ENCODE measurements at places on chromosomes 12 and 14.

DNA sequence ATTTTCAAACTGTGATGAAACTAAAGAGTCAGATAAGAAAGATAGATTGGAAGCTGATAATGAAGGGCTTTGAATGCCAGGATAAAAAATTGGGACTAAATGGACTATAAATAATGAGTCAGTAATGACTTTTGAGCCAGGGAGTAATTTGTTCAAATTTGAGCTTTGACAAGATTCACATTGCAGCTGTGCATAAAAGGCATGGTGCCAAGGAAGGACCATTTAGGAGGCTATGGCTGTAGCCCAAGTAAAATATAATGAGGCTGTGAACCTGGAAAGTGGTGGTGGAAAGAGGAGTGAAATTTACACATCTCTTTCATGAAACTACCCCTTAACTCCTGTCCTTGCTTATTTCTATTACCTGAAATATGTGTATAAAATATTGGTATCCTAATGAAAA is 218.5 kb downstream of the SLC6A15 start:
- no peak for DNase-seq

GRCh38 chr14:97536421-97536820 is 739.2 kb downstream of the VRK1 start:
- no peak for DNase-seq

DNA sequence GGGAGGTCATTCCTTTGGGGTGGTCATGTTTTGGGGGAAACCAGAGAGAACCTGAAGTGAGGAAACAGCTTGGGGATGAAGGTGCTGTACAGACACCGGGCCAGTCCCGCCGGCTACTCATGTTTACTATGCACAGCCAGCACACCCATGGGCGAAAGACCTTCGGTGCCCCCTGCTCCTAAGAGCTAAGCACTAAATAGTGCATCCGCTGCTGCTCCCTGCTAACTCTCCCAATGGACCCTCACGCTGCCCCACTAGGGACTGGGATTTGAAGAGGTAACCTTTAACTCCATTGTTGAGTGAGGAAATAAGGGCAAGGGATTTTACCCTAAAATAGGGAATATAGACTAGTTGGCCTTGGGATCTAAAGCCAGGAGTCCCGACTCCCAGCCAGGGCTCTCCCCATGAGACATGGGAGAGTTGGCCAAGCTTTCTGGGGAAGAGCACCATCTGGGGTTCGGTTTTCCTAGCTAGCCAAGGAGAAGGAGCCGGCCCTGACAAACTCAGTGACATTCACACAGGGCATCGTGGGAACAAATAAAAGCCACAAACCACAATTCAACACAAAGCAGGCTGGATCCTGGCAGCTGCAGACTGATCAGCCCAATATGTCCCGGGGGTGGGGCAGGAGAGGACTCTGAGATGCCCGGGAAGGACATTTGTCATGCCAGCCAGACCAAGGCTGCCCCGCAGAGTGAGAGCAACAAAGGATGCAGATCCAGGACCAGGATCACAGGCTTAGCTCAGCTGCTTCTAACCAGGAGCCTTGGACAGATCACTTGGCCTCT is 91.7 kb downstream of the SINHCAF start:
- DNase-seq, result no peak

- DNase-seq, result peak; percentile 12
These were observed 72.4 kb downstream of the IQSEC3 start for GRCh38 chr12:138898-139534.

- peak; percentile 24 for DNase-seq
These were observed 216.9 kb downstream of the NTF3 start for GRCh38 chr12:5648692-5649359.

DNA sequence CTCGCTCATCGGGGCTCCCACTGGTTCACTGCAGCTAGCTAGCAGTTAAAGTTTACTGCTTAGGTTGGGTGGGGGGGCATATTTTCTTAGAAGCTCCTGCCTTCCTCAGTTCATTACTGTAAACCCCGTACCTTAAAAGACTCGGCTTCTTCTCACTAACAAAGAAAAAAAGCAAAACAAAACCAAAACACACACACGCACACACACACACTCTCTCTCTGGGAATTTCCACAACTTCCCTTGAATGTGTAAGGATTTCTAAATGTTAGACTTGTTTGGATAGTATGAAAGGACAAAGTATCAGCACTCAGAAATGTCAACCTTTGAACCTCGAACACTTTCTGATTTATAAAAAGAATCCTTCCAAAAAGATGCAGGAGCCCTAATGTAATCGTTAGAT is 927 bp downstream of the PTHLH start:
- DNase-seq, result no peak

- peak; percentile 60 for DNase-seq
These were observed 558 bp downstream of the KLHDC2 start for GRCh38 chr14:49768301-49769121.

DNA sequence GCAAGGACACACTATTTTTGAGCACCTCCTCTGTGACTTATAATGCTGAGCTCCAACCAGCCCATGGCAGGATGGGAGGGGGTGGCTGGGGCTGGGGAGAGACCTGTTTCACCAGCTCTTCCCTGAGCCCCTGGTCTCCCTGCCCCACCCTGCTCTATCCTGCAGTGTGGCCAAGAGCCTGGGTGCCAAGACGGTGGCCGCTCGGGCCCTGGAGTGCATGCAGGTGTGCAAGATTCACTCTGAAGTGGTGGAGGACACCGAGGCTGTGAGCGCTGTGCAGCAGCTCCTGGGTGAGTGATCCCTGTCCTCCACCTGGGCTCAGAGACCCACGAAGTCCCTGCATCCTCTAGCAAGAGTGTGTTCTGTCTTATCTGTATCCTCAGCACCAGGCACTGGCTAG is 14.4 kb downstream of the SDSL start:
- no peak for DNase-seq

DNA sequence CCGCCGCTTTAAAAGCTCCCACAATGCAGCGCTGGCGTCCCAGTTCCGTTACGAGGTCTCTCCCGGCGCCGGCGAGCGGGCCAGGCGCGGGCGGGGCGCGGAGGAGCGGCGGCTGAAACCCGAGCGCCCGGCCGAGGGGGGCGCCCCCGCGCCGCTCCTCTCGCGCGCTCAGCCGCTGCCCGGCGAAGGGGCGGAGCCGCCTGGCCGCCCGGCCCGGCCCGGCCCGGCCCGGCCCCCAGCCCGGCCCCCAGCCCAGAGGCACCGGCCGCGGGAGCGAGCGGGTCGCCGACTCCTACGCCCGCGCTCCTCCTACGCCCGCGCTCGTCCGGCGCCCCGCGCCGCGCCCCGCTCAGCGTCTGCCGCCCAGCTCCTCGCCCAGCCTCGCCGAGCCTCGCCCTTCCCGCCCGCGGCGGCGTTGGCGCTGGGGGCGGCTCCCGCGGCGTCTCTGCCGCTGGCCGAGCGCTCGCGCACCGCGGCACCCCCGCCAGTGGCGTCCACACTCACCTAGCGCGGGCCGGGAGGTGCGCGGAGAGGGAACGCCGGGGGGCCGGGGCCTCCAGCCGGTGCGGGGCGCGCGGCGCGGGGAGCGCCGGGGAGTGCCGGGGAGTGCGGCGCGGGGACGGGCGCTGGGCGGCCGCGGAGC is at the start of gene RASSF8:
Gene RASSF8 (plus strand): TSS at position 255 of the 643 bp plus-strand sequence. CDS start 96,662 bp downstream, outside the sequence.
- DNase-seq, result peak; percentile 79

DNA sequence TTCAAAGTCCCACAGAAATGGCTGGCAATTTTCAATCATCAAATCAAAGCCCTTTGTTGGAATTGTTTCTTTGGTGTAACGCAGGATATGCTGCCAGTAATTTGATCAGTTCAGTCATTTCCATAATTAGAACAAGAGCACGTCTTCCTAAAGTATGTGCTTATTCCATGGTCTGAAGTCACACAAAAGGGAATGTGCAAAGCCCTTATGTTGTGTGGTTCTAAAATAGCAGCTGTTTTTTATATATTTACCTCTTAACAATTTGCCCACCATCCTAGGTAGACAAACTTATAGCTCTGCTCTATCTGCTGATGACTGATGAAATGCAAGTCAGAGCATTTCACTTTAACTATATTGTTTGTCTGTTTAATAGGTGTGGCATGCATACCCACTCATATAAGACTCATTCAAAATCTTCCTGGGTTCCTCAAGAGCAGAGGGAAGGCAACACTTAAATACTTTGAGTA is 176.1 kb upstream of the SLC38A2 start:
- no peak for DNase-seq

- DNase-seq, result no peak
These were observed 83.9 kb downstream of the ARL6IP4 start for GRCh38 chr12:123064366-123064765.

GRCh38 chr12:58881816-58882215 is 38.5 kb downstream of the LRIG3 start:
- no peak for DNase-seq

GRCh38 chr12:65756956-65757511 is 67.2 kb upstream of the HMGA2 start:
- no peak for DNase-seq

- no peak for DNase-seq
These were observed 16.1 kb upstream of the P2RX7 start for GRCh38 chr12:121116318-121117225.

- no peak for DNase-seq
These were observed 523.5 kb downstream of the SLC16A7 start for GRCh38 chr12:60119327-60119726.

DNA sequence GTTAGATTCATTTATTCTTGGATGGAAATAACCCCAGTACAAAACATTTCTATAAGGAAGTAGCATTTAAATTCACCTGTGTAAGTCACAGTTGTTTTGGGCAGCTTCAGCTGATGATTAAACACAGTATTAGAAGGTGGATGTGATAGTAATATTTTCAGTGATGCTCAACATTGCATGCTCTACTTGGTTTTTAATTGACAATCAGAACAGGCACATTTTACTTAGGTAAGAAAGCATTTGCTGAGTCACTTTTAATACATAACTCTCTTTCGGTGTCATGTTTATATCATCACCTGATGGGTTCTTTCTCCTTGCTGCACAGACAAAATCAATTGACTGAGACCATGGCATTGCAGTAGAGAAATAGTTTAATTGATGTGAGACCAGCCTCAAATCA is 80.7 kb downstream of the CMAS start:
- DNase-seq, result no peak

DNA sequence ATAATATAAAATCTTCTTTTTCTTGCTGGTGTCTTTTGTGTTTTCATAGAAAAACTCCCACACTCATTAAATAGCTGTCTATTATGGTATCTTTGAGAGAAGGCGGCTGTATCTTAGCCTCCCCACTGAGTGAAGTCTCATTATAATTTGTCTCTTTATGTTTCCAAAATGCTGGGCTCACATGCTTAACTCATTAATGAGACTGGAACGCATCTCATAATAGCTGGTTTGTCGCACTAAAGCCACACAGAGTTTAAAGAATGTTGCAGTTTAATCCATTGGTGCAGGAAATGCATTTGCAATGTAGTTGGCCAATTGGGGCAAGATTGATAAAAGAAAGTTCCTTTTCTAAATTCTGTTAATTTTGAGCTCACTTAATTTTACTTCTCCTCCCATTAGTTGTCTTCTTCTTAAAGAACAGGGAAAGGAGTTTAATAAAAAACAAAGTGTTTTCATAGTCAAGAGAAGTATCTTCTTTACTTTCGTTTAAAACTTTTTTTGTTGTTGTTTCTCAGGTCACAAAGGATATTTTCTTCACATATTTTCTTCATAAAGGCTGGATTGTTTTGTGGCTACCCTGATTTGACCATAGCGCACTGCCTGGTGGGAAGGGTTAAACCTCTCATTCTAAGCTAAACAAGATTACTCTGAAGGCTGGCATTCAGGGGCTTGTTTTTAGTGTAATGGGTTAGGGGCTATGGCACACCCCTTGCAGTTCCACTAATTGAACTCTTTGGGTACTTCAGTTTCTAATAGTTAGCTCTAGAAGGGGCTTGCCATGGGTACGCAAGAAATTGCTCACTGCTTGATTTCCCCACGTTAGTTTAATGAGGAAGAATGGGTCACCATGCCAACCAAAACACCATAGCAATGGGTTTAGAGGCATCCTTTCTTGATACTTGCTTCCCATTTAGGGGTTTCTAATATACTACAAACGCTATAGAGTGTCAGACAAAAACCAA is 197.0 kb downstream of the TMTC2 start:
- no peak for DNase-seq

DNA sequence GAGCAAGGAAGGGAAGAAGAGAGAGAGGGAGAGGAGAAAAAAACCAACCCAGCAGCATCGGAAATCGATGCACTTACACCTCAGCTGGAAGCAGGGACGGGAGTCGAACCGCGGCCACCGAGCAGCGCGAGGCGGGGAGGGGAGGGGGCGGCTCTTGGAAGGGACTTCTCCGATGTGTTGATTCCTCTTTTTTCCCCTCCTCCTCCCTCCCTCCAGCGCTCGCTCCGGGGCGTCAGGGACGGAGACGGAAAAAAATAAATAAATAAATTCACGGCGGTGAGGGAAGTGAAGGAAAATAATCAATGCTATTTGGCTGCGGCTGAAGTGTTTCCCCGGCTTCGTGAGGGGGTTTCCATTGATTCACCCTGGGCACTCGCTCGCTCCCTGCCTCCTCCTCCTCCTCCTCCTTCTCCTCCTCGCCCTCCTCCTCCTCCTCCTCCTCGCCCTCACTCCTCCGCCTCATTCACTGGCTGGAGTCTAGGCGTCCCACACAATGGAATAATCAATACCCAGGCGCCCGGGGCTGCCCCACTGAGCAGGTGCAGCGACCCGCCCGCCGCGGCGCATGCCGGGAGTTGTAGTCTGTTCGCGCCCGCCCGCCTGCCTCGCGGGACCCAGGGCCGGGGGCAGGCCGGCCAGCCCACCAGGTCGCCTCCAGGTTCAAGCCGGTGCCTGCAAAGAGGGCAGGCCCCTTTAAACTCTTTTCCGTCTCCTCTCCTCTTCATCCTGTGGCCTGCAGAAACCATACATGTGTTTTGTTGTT is at the start of gene ZFHX2:
Gene ZFHX2 (minus strand): TSS at position 500 of the 763 bp plus-strand sequence. CDS start 16,440 bp downstream, outside the sequence.
- peak; percentile 31 for DNase-seq

Data from fibroblast of pulmonary artery (primary cell).